ENCODE measurements at places on chromosomes 4 and X.

DNA sequence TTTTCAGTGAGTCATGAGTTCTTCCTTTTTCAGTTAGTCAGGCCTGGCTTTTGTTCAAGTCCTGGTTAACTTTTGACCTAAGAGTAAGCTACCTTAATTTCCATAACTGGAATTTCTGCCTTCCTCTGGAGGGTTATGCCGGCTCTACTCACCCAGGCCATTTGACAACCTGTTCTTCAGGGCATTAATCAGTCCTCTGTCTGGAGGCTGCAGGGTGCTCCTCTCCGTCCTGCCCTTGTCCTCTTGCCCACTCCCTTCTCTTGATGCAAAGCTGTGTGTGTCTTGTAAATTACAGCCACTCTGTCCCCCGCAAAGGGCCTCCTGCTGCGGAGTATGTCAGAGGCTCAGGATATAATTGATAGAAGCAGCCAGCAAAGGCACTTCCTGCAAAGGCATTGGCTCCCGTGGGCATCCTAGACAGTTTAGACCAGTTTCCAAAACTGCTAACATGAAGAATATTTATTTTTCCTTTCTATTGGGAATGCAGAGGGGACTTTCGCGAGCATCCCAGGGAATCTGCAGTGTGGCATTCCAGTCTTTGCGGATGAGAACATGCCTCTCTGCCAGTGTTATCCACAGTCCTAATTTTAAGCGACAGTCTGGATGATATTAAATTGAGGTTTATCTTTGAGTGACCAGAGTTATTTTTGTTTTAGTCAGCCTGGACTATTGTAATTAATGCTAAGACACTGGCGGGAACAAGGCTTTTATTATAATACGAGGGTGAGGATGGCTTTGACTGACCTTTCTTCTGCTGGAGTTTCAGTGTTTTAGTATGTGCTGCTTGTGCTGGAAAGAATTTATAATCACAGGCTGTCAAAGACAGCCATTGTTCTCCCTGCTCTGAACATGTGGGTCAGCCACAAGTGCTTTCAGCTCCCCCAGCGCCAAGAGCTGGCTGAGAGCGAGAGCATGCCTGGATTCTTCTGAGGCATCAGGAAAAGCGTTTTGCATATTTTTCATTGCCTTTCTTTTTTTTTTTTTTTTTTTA lies 74.2 kb downstream of the LIMCH1 start:
- no peak for DNase-seq

GRCh38 chrX:64850371-64851082 lies 125.7 kb downstream of the ZC4H2 start:
- DNase-seq, result no peak

DNA sequence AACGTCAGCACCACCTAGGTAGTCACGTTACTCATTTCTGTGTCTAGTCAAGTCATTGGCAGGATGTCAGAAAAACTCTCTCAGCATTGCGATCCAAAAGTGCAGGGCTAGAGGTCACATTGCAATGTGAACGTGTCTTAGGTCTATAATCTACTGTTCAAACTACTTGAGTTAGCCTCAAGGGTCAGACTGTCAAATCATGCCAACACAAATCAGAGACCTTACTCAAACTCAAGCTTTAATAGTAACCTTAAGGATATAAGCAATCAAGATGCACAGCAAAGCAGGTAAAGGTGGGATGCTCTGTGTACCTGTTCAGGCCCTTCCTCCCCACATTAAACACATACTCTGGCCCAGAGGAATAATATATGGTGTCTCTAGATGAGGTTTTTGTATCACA lies 114.4 kb upstream of the NOCT start:
- DNase-seq, result no peak

- DNase-seq, result no peak
These were observed 543.0 kb downstream of the SPRY1 start for GRCh38 chr4:123939621-123940020.

- no peak for DNase-seq
These were observed 27.8 kb upstream of the PSAPL1 start for GRCh38 chr4:7462509-7462971.
